ENCODE measurements at places on chromosomes 11 and 22. TPM values are rescaled to one million over a fixed set of nuclear protein-coding genes. Genes with fewer than 3 reads are reported as not detected.
A peak's percentile ranks its signal among the peaks of the same experiment; 100 is the strongest.

GRCh38 chr11:36492724-36493304 lies 17.3 kb downstream of the TRAF6 start:
- peak; percentile 74 for DNase-seq

GRCh38 chr22:19067696-19068348 lies 54.4 kb downstream of the DGCR2 start:
- DNase-seq = no peak

DNA sequence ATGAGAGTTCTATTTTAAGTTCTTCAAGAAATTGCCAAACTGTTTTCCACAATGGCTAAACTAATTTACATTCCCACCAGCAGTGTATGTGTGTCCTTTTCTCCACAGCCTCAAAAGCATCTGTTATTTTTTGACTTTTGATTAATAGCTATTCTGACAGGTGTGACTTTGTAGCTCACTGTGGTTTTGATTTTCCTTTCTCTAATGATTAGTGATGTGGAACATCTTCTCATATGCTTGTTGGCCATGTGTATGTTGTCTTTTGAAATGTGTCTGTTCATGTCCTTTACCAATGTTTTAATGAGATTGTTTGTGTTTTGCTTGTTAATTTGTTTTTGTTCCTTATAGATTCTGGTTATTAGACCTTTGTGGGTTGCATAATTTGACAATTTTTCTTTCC lies 18.0 kb upstream of the RAB38 start:
- no peak for DNase-seq

- no peak for DNase-seq
These were observed 5.6 kb downstream of the TPBGL start for GRCh38 chr11:75246006-75246670.

GRCh38 chr11:103078710-103079109 lies 13.2 kb downstream of the DCUN1D5 start:
- DNase-seq = no peak

DNA sequence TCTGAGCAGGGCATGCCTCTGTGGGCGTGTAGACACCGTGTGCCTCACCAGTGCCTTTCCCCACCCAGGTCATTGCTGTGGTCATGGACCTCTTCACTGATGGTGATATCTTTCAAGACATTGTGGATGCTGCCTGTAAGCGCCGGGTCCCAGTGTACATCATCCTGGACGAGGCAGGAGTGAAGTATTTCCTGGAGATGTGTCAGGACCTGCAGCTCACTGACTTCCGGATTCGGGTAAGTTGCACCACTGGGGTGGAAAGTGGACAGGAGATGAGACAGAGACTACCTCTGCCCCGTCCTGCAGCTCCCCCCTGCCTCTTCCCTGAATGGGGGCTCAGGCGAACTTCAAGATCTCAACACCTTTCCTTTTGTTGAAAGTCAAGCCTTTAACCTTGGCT lies 24.3 kb downstream of the FAM83F start:
- no peak for DNase-seq

DNA sequence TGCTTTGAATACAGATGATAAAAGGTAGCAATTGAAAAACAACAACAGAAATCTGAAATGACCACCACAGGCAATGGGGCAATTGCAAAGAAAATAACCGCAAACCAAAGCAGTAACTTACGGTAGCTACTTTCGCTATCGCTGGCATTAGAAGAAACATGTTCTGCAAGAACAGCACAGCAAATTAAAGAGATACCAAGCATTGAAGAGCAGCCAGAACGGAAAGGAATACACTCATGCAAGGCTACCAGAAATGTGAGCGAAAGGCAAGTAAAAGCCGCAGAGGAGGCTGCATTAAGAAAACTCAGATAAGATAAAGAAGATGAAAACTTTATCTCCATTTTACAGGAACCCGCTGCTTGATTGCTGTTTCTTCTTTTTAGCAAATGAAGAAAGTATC lies 194.1 kb upstream of the CCDC90B start:
- DNase-seq = no peak

GRCh38 chr11:74577624-74578396 lies 14.6 kb upstream of the POLD3 start:
- peak; percentile 71 for DNase-seq

- DNase-seq = peak; percentile 30
These were observed 25.8 kb downstream of the ZC3H7B start for GRCh38 chr22:41327124-41327523.

GRCh38 chr22:47062126-47062525 lies 299.7 kb downstream of the TBC1D22A start:
- no peak for DNase-seq

DNA sequence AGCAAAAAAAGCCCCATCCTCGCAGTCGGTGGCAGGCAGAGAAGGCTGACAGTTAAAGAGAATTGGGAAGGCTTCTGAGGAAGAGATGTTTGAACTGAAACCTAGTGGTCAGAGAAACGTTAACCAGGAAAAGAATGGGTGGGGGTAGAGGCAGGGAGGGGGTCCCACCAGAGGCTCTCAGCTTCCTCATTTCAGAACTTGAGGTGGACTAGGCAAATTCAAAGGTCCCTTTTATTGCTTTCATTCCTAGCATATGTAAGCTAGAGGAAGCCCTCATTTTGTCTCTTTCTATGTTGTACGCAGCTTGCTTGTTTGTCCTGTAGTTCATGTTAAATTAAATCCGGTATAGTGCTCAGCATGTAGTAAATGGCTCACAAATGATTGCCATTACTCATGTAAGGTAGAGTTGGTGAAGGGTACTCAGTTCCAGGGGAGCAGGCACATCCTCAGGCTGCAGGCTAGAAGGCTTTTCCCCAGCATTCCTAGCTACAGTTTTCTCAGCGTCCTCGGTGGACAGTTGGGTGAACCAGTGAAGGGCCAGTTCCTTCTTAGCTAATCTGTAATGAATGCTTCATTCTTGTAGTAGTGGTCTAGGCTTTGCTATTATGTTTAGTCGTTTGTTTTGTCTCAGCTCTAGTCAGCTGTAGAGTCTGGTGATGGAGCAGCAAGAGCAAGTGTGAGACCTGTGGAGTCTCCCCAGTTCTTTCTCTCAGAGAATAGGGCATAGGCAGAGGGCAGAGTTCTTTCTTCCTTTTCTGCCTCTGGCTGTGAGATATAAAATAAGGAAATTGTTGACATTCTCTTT lies 58.6 kb downstream of the UVRAG start:
- no peak for DNase-seq

DNA sequence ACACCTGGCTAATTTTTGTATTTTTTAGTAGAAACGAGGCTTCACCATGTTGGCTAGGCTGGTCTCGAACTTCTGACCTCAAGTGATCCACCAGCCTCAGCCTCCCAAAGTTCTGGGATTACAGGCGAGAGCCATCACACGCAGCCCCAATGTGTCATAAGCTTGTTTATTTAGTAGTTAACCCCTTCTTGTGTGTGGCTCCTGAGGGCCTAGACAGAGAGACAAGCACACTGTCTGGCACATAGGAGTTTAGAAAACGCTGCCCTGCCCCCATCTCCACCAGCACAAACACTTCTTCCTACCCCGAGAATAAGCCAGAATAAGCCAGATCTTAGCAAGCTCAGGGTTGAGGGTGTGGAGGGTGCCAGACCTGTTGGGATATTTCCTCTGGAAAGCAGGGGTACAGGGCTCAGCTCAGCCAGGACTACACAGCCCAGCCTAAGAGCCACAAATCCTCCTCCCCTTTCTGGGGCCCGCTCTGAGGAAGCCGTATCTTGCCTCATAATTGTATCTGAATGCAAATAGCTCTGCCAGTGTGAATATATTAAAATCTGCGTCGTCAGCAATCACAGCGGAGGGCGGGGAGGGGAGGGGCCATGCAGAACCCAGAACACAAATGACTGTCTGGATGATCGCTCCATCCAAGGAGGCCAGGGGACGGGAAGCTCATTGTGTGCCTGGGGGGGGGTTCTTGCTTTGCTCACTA lies 247.3 kb downstream of the MN1 start:
- peak; percentile 72 for DNase-seq

GRCh38 chr11:34260072-34260575 lies 97.7 kb downstream of the ABTB2 start:
- no peak for DNase-seq

- no peak for DNase-seq
These were observed 17.2 kb upstream of the RCN1 start for GRCh38 chr11:32073644-32074026.

GRCh38 chr11:77487790-77488189 lies 13.9 kb upstream of the PAK1 start:
- DNase-seq = no peak

DNA sequence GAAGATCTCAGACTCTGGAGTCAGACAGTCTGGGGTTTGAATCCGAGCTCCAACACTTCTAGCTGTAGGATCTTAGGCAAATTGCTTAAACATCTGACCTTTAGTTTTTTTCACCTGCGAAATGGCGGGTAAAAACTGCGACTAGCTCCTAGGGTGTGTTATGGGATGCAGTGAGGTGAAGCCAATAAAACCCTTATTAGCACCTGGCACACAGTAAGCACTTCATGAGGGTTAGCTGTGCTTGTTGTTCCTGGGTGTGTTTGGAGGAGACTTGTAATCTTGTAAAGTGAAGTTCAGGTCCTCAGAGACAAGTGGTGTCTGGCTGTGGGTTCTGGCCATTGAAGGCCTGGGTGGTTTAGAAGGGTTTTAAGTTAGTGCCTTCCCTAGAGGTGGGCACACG lies 68.9 kb downstream of the ZBTB16 start:
- DNase-seq = no peak

DNA sequence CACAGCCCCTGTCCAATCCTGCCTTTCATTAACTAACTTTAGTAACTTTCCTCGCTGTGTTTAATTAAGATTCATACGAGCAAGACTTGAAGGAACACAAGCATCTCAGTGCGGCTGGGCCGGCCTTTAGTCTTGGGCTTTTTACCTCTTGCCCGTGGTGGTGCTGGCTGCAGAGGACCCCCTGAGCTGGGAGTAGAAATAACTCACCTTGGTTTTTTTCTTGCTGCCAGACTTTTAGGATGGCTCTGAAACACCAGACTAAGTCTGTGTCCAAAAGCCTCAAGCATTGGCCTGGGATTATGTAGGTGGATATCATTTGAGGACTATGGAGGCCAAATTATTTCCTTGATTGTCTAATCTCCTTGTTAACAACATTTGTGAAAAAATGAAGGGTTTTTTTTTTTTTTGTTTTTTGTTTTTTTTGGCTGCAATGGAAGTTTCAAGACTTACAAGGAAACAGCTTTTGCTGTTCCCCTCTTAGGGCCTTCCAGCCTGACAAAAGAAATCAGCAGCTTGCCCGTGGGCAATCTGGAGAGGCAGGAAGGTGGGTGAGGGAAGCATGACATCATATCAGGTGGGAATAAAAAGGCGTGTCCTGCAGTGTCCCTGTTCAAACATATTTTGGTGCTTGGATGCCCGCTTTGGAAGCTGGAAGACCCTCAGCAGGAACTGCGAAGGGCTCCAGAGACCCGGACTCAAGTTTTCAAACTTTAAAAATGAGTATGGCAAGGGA lies 44.0 kb downstream of the SMIM38 start:
- peak; percentile 46 for DNase-seq

DNA sequence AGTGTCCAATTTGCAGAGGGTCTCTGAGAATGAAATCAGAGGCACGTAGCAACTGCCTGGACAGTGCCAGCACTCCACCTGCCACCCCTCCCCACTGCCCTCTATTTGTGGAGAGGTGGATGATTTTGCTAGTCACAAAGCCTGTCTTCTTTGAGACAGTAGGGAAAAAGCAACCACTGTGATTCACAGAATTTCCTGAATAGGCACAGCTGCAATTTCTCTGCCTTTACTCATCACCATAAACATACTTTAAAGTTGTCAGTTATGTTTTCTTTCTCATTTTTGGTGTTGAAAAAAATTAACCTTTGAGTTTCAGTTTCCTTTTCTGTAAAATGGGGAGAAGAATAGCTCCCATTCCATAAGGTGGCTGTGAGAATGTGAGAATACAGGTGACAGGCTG lies 134.3 kb downstream of the TEAD1 start:
- DNase-seq = no peak

DNA sequence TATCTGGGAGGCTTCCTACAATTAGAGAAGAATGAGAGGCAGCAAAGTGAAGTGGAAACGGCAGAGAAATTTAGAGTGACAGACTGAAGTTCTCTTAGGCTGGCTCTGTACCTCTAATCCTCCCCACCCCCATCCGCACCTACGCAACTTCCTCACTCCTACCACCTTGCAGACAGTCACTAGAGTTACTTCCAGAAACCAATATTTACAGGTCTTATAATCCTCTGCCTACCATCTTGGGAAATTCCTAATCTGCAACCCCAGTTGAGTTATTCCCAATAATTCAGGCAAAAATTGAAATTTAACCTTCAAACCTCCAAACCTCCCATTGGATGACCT lies 71.7 kb downstream of the PAK1 start:
- DNase-seq = no peak

DNA sequence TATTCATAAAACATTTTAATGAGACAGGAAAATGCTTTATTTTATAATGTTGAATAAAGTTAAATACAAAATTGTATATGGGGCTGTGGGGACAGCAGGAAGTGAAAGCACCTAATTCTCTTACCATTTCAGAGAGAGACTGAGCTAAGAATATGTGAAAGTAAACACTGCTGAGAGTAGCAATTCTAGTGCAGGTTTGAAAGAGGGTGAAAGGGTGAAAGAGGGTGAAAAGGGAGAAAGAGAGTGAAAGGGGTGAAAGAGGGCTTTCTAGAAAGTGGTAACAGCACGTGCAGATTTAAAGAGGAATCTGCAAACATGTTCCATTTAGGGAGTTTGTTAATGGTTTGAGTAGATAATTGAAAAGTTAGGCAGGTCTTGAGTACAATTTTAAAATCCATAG lies 652.0 kb upstream of the CCDC90B start:
- DNase-seq = no peak

GRCh38 chr11:67614730-67615714 lies 8.3 kb downstream of the NDUFV1 start:
- DNase-seq = no peak

DNA sequence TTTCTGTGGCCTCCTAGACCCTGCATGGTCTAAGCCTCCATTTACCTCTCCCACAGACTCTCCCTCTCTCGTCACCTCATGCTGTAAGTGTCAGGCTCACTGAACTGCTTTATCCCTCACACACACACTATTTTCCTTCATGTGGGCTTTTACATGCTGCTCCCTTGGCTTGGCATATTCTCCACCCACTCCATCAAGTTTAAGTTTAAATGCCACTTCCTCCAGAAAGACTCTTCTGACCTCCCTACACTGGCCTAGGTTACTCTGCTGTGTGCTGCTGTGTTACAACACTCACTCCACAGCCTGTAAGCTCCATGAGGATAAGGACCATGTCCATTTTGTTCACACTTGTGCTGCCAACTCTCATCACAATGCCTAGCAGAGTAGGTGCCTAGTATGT lies 2.5 kb downstream of the DCHS1 start:
- DNase-seq = no peak

GRCh38 chr11:118282606-118283005 lies 18.5 kb upstream of the MPZL2 start:
- no peak for DNase-seq

GRCh38 chr22:30044369-30044768 lies 35.9 kb upstream of the HORMAD2 start:
- peak; percentile 32 for DNase-seq

GRCh38 chr11:111172321-111172862 lies 73.1 kb upstream of the POU2AF2 start:
- DNase-seq = no peak

- no peak for DNase-seq
These were observed 9.0 kb upstream of the OSM start for GRCh38 chr22:30275625-30276024.

OR4A16 gene
- total RNA-seq = not detected

POTEH gene
- total RNA-seq = not detected

PGA5 gene
- not detected for total RNA-seq

NXPE4 gene
- not detected for total RNA-seq

USP2 gene
- 39.2 TPM for total RNA-seq

MPZL2 gene
- total RNA-seq = 27.2 TPM

OR52E8 gene
- not detected for total RNA-seq

SLC6A5 gene
- total RNA-seq = not detected

PIM3 gene
- 57.0 TPM for total RNA-seq

JHY gene
- 1.1 TPM for total RNA-seq

APOL1 gene
- total RNA-seq = 7.9 TPM

MYRF gene
- total RNA-seq = 1.4 TPM

EP300 gene
- 64.4 TPM for total RNA-seq
